ENCODE measurements at places on chromosomes 2 and 18.

DNA sequence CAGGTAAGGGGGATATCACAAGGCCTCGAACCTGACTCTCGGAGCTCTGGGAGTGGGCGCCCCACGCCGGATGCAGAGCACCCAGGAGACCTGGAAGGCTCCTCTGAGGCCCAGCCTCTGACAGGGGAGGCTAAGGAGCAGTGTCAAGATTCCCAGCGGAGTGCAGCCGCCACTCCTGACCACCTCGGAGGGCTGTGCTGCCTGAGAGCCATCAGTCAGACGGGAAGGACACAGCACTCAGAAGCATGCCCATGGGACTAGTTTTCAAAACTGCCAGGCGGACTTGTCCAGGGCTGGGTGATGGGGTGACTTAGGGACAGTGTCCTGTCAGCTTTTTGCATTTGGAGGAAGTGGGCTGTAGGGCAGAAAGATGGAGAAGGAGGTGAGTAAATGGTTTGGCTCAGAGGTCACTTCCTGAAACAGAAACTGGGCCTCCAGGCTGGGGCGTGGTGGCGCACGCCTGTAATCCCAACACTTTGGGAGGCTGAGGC is 34.6 kb upstream of the B3GNT7 start:
- DNase-seq, result no peak

GRCh38 chr2:133438848-133439564 is 129.3 kb downstream of the NCKAP5 start:
- DNase-seq, result no peak

DNA sequence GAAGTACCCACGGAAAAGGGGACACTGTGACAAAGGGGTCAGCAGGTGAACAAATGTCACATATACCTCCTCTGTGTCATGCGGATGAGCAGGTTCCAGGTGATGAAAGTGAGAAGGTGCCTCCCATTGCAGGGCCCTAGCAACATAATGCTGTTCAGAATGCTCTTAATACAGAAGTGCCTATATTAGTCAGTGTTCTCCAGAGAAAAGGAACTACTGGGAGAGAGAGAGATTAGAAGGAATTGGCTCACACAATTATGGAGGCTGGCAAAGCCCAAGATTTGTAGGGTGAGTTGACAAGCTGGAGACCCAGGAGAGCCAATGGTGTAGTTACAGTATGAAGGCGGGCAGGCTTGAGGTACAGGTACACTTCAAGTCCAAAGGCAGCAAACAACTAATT is 98.1 kb upstream of the CDC42EP3 start:
- DNase-seq, result no peak

GRCh38 chr2:44016282-44016681 is 20.5 kb upstream of the LRPPRC start:
- DNase-seq, result no peak

GRCh38 chr2:60515721-60516226 is 37.7 kb downstream of the BCL11A start:
- DNase-seq, result no peak

DNA sequence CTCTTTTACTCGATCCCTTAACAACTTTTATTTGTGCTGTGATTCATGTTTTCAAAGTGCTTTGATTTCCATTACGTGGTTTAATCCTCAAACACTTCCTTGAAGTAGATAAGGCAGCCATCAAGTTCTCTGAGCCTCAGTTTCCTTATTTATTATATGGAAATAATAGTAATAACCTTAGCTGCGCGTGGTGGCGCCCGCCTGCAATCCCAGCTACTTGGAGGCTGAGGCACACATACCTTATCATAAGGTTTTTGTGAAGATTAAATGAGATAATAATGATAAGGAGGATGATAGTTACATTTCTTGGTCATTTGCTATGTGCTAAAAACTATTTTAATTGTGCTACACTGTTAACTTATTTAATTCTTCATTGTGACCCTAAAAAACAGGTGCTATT is 305.7 kb downstream of the NRXN1 start:
- DNase-seq, result no peak

- DNase-seq, result no peak
Observed at GRCh38 chr18:45571195-45571594, 44.1 kb upstream of the SLC14A2 start.

GRCh38 chr2:173240083-173240482 is 114.6 kb upstream of the CDCA7 start:
- no peak for DNase-seq

DNA sequence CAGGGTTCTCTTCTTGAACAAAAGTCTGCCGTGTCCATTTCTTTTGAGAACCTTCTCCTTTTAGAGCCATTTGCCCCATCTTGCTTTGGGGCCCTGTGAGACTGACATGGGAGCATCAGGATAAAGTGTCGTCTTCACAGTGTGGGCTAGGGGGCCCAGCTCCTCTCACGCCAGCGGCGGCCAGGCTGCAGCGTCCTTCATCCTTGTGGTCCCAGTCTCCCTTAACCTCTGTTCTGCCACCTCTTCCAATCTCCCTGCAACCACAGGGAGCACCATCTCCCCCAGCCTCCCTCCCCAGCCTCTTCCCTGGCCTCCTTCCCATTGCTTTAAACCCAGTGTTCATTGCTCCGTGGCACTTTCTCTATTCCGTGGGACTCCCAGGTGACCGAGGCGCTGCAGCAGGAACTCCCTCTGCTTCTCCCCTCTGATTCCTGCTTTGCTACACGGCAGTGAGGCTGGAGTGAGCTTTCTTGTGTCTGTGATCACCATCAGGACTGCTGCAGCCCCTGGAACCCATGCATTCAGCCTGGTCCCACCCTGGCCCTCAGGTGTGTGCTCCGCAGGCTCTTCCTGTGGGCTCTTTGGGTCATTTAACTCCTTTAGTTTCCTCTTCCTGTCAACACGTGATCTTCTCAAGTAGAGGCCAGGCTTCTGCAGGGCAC is 234.1 kb downstream of the MYT1L start:
- DNase-seq, result no peak

DNA sequence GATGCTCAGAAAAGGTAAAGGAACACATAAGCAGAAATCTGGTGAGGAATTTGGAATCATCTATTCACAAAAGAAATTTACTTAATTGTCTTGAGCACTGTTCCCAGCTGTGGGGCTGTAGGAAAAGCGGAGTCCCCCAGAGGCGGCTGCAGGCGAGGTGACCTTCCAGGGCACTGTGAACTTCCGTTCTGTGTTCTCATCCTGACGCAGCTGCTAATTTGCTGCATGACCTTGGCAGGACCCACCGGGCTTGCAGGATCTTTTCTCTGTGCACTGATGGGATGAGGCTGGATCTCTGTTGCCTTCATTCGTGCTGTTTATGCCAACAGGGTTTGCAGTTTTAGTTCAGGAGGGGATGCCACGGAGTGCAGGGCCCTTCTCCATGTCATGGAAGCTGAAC is 301.9 kb upstream of the MYT1L start:
- no peak for DNase-seq

DNA sequence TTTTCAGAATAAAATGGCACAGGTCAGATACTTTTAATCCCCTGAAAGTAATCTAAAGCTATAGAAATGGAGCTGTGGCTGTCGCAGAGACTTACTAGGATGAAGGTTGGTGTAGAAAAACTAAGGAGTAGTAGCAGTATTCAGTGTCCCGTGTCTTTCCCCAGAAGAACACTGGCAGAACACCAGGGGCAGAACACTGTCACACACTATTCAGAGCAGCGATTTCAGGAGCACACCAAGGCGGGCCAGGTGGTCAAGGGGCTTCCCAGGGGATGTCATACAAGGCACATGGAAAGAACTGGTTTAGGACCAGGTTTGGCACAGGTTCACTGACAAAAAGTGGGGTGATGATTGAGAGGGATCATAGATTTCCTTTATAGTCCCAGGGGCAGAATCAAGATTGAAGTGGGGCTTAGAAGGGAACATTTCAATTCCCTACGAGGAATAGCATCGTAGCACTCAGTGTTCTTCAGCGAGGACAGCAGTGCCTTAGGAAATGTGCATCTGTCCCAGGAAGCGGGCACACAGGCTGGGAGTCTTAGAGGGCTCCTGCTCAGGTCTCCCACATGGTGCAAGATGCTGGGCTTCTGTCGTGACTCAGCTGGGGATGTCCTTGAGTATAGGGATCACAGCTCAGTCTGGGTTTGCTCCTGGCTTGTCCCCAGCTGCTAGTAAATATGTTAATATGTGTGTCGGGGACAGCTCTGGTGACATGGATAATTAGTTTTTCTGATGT is 22.6 kb downstream of the BCL2L11 start:
- DNase-seq, result no peak

- no peak for DNase-seq
Observed at GRCh38 chr2:84526562-84526961, 10.3 kb downstream of the DNAH6 start.

DNA sequence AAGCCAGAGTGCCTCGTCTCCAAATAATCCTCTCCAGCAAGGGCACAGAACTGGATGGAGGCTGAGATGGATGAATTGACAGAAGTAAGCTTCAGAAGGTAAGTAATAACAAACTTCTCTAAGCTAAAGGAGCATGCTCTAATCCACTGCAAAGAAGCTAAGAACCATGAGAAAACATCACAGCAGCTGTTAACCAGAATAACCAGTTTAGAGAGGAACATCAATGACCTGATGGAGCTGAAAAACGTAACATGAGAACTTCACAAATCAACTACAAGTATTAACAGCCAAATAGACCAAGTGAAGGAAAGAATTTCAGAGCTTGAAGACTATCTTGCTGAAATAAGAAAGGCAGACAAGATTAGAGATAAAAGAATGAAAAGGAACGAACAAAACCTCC is 32.3 kb downstream of the WDPCP start:
- no peak for DNase-seq

DNA sequence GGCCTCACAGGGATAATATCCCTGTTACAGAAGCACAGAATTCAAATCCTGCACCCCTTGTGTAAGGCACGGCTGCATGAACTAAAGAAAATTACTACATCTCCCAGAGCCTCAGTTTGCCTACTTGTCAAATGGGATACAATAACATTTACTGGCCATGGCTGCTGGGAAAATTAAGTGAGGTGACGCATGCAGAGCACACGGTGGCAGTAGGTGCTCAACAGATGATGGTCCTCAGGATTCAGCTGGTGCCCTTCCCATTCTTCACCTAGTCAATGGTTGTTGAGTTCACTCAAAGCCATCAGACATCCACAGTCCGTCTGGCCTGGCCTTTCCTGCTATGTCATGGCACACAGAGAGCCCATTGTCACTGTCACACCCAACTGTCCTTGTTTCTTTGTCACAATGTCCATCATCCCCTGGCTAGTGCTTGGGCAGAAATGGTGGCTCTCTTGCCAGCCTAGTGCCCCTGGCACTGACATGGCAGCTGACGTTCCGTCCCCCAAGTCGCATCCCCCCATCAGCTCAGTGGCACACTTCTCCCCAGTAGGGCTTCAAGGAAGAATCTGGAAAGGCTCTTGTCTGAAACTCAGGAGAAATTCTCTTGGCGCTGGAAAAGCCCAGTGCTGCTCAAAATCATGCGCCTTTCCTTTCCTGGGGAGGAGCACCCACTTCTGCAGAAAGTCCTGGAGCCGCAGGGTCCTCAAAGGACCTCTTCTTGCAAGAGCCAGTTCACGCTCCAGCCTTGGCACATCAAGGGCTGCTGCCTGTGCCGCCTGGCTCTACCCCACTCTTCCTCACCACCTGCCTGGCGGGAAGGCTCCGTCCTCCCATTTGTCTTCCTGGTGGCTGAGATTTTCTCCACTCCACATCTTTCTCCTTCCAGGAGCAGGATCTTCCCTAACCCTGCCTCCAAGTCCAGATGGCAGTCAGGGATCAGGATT is 55.9 kb upstream of the SLC66A3 start:
- no peak for DNase-seq

DNA sequence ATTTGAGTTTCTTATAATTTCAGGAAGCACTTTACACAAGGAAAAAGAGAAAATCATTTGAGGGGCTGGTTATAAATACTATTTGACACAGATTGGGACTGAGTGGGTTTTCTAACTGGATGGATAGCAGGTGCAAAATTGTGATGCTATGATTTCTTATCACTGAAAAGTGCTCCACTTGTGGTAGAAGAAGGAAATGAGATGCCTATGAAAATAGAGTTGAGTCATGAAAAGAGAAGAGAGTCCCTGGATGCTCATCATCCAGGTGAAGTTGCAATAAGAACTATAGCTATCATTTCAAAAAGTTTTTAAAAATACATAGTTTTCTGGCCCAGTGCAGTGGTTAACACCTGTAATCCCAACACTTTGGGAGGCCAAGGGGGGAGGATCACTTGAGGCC is 39.4 kb upstream of the NFE2L2 start:
- DNase-seq, result no peak

GRCh38 chr2:158325031-158325781 is 131.3 kb downstream of the CCDC148 start:
- DNase-seq, result no peak

GRCh38 chr2:58006952-58007284 is 39.7 kb upstream of the VRK2 start:
- DNase-seq, result no peak

DNA sequence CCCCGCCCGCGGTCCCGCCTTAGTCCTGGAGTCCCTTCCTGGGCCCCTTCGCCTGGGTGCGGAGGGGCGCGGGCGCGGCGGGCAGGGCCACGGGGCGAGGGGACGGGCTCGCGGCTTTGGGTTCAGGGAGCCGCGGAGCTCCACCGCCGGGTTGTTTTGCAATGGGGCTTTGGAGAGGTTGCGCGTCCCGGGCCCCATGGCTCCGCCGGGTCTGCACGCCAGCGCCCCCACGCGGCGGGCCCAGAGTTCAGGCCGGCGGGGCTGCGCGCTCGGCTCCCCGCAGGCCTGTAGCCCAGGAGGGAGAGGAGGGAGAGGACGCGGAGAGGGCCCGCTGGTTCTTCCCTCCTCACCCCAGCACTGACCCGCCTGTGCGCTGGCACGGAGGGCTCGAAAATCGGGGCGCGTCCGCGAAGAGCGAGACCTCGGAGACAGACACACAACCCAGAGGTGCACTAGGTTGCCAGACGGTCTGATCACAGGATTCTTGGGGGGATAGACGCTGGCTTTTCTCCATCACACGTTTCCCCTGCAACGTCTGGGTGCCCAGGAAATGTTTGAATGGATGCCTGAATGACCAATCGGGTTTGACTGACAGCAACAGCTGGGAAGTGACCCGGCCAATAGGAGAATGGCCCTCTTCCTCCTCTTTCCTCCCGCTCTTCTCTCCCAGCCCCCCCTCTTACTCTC is 4.9 kb upstream of the SIX2 start:
- no peak for DNase-seq

GRCh38 chr2:160368988-160369930 is 124.3 kb downstream of the RBMS1 start:
- no peak for DNase-seq

DNA sequence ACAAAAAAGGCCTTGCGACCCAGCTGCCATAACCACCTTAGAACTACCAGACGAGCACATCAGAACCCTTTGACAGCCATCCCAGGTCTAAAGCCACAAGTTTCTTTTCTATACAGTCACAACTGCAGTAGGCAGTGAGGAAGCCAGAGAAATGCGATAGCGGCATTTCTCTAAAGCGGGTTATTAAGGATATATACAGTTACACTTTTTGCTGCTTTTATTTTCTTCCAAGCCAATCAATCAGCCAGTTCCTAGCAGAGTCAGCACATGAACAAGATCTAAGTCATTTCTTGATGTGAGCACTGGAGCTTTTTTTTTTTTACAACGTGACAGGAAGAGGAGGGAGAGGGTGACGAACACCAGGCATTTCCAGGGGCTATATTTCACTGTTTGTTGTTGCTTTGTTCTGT is 48.8 kb downstream of the FEZ2 start:
- DNase-seq, result no peak

GRCh38 chr18:5457462-5457957 is 86.3 kb downstream of the EPB41L3 start:
- DNase-seq, result no peak
